NCI-H226 (cell line): ENCODE measurements at places on chromosomes 1 and 21.

GRCh38 chr1:7808253-7808844, 24.3 kb downstream of the PER3 start:
- no peak for DNase-seq

DNA sequence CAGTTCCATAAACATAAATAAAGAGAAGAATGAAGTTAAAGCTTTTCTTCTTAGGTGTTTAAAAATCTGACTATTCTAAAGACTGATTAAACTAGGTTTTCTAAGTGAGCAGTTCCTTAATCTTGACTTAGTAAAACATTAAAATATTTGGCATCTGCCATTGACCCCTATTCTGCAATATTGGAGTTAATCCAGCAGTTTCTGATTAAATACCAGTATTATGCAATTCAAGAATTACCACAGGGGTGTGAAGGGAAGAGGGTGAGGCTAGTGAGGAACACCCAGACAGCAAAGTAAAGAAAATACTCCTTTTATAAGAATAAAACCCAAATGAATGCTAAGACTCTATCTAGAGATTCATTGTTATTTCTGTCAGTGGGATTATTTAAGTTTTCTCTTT, 40.9 kb downstream of the CLIC4 start:
- DNase-seq, result peak; percentile 53

DNA sequence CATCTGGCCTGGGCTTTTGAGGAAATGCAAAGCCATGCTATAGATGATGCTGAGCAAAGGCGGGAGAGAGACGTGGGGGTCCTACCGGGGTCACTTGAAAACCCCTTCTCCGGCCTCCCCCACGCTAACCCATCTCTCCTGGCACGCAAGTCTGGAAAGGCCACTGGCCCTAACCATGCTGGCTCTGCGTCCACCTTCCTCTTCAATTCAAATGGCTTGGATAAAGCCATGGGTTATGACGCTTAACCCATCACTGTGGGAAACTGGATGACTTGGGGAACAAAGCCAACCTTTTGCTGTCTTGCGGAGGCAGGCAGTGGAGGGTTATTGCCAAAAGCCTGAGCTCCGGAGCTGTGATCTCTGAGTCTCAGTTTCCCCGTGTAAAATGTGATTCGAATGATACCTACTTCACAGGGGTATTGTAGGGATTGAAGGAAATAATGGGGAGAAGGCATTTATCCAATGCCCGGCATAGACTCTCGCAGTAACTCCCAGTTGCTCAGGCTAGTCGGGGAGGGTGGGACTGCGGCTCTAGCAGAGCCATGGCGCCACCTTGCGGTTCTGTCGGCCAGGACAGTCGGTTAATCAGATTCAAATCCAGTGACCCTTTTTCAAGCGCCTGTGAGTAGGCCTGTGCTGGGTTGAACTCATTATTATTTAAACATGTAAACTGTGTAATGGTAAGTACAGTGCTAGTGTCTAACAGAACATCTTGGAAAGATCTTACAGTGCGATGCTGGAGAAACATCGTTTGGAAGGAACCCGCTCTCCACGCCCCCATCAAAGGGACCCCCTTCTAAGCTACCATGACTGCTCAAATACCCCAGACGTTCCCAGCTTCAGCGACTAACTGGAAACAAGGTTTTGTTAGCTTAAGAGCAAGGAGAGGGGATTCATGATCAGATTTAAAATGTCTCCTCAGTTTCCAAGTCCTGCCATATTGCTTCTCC, 20.3 kb downstream of the NEK2 start:
- DNase-seq, result peak; percentile 40

DNA sequence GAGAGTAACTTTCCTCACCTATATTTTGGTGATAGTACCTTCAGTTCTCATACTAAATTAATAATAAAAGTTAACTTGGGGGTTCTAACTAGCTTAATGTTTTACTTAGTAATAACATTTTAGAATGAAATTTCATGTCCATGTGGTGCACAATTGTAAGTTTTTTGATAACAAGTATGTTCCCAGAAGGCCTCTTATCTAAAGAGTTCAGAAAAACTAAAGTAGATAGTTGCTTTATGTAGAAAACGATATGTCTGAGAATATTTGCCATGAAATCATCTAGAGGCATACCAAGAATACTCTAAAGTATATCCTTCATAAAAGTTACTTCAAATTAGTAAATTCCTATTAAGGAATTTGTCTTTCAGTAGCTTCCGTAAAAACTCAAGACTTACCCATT, 10.2 kb upstream of the ADCY10 start:
- no peak for DNase-seq

- DNase-seq, result peak; percentile 42
These were observed 63.4 kb upstream of the NEK2 start for GRCh38 chr1:211738691-211739301.

DNA sequence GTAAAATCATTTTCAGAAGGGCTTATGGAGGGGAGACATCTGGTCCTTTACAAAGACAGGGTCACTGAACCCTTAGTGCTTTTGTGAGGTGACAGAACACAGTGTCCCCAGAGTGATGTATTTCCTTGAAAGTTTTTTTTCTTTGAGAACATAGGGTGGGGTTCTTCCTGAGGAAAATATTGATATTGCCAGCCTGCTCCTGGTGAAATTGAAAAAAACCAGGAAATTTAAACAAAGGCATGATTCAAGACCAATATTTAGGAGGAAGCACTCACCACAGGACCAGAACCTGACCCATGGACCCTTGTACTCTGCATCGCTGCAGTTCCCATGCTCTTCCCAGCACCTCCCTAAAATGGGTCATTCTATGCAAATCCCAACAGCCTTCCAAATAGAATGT, 63.7 kb downstream of the ST6GALNAC3 start:
- DNase-seq, result no peak

DNA sequence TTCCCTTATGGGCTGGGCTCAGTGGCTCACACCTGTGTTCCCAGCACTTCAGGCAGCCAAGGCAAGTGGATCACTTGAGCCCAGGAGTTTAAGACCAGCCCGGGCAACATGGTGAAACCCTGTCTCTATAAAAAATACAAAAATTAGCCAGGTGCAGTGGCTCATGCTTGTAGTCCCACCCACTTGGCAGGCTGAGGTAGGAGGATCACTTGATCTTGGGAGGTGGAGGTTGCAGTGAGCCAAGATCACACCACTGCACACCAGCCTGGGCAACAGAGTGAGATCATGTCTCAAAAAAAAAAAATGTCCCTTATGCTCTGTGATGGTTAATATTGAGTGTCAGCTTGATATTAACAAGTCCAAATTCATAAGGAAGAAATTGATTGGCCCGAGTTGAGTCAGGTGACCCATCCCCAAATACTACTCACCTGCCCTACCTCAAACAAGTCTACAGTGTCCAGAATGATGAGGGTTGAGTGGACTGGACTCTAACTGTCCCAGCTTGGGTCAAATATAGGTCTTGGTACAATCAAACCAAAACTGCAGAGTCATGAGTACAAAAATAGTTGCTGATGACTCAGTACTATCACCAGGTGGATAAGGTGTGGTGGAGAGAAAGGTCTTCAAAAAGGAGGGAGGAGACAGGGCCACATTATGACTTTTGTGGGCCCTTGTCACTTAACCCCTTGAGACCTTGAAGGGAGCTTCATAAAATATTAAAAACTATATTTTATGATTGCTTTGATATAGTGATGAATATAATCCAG, 161.0 kb downstream of the ZNF326 start:
- no peak for DNase-seq

DNA sequence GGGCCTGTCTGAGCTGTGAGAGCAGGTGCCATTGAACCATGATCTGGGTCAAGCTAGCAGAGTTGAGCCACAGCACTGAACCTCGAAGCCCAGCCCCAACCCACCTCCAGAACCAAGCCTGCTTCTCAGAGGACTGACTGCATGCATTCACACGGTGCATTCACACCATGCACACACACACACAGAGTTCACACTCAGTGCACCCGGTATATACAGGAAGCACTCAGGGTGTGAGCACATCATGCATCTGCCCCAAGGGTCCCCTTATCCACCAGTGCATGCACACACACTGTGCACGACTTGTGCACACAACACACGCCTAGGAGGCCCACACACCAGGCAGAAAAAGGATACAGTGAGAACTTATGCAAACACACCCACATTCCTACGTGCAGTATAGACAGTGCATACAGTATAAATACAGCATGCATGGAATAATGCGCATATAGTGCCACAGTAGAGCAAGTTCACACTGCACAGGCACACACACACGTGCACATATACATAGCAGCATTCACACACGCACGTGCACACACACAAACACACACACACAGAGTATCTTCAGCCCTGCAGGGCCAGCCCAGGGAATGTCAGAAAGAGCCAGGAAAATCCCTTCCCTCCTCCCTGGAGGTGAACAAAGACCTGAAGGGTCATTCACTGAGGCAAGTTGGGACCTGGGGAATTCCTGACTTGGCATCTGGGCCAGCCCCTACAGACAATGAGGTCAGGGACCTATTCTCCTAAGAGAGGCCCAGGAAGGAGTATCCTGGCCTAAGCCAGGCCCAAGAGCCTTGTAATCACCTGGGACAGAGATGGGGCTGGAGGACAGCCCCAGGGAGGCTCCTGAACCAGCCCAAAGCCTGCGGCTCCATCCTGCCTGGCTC, 42.1 kb downstream of the CAMK2N1 start:
- DNase-seq, result no peak

- no peak for DNase-seq
These were observed 418.8 kb downstream of the DISC1 start for GRCh38 chr1:232045139-232045994.

GRCh38 chr21:43301409-43302061, 125.4 kb downstream of the SIK1 start:
- DNase-seq, result no peak

DNA sequence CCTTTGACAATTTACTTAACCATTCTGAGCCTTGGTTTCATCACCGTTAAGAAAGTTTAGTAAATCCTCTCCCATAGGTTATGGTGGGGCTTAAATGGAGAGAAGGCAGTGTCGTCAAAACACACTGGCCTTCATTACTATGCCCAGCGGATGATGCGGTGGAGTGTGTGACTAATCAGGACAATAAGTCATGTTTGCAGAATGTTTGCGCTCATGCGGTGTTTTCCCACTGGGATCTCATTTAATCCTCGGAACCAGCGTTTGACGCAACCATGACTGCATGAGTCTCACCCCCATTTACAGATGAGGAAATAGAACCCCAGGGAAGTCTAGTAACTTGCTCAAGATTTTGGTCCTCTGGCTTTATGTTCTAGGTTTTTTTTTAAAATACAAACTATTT, 17.5 kb downstream of the SLC26A9 start:
- DNase-seq, result no peak

DNA sequence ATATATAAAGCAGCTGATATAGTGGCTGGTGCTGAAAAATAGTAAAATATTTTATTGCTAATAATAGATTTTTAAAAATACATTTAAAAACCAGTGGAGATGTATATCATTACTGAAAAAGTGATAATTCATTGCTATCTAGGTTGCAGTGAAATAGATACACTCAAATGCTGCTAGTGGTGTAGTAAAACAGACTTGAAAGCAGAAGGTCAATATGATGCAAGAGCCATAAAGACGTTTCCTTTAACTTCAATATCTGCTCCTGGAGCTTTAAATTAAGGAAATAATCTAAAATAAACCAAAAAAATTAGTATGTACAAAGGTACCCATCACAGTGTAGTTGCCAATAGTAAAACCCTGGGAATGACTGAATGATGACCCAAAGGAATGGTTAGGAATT, 26.2 kb downstream of the RHEX start:
- no peak for DNase-seq

DNA sequence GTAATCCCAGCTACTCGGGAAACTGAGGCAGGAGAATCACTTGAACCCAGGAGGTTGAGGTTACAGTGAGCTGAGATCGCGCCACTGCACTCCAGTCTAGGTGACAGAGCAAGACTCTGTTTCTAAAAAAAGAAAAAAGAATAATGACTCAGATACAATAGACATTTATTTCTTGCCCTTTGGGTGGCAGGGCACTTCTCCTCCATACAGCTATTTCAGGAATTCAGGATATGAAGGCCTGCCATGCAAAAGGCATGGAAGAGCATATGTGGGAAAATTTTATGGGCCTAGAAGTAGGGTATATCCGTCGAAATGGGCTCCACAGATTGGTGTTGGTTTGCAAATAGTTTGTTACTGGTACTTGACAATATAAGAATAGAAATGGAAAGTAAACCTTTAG, 20.2 kb upstream of the POGZ start:
- peak; percentile 28 for DNase-seq

GRCh38 chr1:97680894-97681293, 239.9 kb downstream of the DPYD start:
- no peak for DNase-seq

- no peak for DNase-seq
These were observed 69.7 kb upstream of the SPAG17 start for GRCh38 chr1:118254491-118255425.

GRCh38 chr1:154953611-154954038, 2.3 kb downstream of the PBXIP1 start:
- no peak for DNase-seq

DNA sequence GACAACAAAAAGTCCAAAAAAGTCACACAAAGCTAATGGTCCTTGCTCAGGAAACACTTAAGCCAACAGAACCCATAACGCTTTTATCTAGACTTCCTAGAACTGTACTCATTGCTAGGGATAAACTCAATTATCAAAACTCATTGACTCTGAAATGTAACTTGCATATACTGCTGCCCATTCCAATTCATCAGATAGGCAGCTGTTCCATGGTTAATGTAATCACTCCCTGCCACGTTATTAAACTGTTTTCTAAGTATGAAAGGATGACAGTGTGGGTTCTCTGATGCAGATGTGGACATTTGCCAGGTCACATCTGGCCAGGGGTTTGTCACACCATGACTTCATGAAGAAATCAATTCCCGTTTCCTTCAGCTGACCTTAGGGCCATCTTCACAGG, 30.3 kb upstream of the DNAJC11 start:
- no peak for DNase-seq

DNA sequence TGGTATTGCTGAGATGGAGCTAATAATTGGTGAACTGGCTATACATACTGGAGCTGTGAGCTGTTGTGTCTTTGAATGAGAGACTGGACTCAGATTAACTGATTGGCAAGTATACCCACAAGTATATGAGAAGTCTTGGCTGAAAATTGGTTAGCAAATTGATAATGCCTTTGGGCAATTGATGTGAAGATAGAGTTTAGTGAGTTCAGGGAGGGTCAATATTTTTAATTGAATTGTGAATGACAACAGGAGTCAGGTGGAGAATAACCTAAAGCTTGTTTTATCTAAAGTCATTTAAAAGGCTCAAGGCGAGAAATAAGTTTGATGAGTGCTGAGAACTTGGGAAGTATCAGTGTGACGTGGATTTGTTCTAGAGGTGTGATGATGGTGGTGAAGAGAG, 27.5 kb downstream of the NCAM2 start:
- no peak for DNase-seq
